Hematopoietic multipotent progenitor cell treated with erythropoietin and hydrocortisone succinate and interleukin-3 and kit ligand, for 4 days (in vitro differentiated cells): ENCODE measurements at places on chromosomes 13 and 19.
A peak's percentile ranks its signal among the peaks of the same experiment; 100 is the strongest.

DNA sequence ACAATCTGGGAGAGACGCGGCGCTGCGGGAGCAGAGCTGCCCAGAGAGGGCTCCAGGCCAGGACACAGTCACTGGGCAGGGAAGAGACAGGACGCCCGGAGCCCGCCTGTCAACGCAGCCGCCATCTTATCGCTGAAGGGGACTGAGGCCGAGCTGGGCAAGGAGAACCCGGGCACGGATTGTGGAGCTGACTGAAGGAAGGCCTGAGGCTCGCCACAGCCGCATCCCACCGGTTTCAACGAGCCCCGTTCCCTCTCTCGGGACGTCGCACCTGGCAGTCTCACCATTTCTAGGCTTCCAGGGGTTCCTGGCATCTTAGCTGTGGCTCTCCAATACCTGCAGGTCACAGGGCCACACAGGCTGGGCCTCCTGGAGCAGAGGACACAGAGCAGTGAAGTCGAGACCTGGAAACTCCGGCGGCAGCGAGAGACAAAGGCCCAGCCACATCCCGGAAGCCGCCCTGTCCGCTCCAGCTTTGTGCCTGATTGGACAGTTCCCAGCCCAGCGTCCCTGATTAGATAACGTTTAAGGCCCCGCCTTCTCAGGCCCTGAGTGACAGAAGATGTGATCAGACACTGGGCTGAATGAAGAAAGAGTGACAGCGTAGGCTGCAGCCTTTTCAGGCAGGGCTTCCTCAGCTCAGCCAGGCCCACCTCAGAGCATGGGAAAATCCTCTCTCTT, at the start of gene ZNF91:
Gene ZNF91, minus strand, starts transcription at position 431 of the 681 bp plus-strand sequence. Its CDS starts 117 bp downstream, at position 314.
- DNase-seq = peak; percentile 97

DNA sequence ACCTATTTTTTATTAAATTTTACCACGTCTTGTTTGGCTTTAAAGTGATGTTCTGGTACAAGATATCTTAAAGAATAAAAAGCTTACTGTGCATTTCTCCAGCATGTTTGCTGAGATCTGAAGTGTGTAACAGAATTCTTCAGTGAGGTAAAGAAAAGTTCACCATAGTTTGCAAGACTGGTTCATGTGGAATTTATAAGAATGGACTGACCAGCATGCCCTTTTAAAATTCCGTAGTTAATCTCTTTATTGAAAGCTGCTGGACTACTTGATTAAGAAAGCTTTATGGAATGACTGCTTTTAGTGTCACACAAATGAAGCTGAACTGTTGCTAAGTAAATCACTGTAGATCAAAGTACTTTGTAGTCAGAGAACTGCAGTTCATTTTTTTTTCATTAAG, 119.2 kb downstream of the GPC6 start:
- DNase-seq = no peak

GRCh38 chr19:29676586-29676985, 11.3 kb downstream of the PLEKHF1 start:
- DNase-seq = no peak

- DNase-seq = peak; percentile 15
These were observed 27.7 kb downstream of the ZNF461 start for GRCh38 chr19:36638862-36639510.

- DNase-seq = peak; percentile 48
These were observed 22.9 kb upstream of the ZNF724 start for GRCh38 chr19:23273022-23273589.

GRCh38 chr13:87975035-87975434, 303.9 kb downstream of the SLITRK5 start:
- DNase-seq = no peak

GRCh38 chr13:100835695-100836094, 161.1 kb upstream of the TMTC4 start:
- no peak for DNase-seq
